SW 1271 (cell line): ENCODE measurements at places on chromosomes 2 and 18.

GRCh38 chr2:109715313-109715805, 78.7 kb upstream of the RGPD5 start:
- DNase-seq = no peak

DNA sequence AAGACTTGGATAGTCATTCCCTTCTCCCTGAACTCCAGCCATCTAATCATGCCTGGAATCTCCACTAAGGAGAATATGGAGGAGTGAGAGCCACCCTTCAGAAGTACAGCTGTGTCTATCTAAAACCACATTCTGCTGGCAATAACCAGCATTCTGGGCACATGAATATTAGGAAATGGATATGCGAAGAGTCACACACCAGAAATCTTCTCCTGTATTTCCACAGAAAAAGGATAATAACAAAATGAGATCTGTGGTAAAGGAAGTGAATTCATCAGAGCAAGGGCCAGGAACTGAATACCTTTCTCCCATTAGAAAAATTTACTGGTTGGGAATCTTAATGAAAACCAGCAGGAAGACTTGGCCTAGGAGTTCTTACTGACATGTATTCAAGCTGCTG, 218.8 kb downstream of the SCG2 start:
- DNase-seq = no peak

GRCh38 chr2:10935366-10935918, 23.7 kb downstream of the KCNF1 start:
- DNase-seq = no peak

- no peak for DNase-seq
Measured at GRCh38 chr2:137689549-137689948, 274.7 kb upstream of the HNMT start.

DNA sequence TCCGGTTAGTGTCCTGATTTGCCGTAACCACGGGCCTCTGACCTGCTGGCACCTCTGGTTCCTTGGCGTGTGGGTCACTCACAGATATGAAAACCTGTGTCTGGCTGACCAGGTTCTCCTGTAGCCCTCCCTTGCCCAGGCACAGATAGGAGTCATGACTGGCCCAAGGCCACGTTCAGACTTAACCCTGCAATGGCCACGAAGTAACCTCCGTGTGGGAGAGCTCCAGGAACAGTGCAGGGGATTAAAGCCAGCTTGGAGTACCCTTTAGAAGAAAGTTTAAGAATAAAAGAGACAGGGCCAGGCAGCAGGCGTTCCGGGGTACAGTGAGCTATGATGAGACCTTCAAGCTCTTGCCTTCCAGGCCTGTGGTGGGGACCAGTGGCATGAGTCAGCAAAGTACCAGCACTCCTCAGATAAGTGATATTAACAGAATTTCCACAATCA, 25.5 kb downstream of the CENPO start:
- DNase-seq = no peak

- no peak for DNase-seq
Measured at GRCh38 chr2:240614391-240614790, 10.9 kb upstream of the GPR35 start.
